Thymus (tissue), 14 donors: ENCODE measurements at places on chromosomes 4 and X.

- DNase-seq, result no peak
Measured at GRCh38 chr4:39873823-39874222, 103.9 kb downstream of the PDS5A start.

DNA sequence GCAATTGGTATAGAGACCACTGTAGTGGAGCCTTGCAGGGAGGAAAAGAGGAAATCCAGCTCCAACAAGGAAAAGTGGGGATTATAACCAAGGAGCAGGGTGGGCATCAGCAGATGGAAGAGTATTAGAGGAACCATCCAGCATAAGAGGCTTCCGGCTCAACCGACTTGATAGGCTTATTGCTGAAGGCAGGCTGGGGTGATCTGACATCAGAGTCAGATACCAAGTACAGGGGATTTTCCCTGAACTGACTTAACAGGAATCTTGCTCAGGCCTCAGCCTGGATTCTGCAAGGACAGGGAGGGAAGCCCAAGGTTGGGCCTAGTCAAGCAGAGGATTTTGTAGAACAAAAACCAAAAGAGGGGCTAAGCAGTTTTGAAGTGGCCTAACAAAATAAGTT lies 129.6 kb downstream of the DCLK2 start:
- no peak for DNase-seq

DNA sequence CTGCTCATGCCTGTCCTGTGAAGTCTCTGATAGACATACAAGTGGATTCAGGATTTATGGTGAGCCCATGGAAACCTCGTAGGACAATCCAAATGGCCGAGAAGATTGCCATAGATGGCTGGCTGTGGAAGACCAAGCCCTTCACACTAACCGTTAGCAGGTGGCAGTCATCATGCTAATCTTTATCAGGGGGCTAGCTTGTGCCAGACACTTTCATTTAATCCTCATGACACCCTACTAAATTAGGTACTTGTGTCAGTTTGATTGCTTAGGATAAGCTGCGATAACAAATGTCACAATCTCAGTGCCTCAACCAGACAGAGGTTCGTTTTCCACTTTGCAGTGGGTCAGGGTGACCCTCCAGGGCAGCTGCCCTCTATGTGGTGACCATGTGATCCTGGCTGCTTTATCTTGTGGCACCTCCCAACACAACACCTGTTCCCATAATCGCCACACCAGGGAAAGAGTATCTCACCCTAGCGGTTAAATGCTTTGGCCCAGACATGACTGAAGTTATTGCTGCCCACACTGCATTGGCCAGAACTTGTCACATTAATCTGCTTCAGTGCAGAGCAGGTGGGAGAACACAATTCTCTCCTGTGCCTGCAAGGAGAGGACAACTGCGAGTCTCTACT lies 60.8 kb downstream of the REPS2 start:
- DNase-seq, result no peak

DNA sequence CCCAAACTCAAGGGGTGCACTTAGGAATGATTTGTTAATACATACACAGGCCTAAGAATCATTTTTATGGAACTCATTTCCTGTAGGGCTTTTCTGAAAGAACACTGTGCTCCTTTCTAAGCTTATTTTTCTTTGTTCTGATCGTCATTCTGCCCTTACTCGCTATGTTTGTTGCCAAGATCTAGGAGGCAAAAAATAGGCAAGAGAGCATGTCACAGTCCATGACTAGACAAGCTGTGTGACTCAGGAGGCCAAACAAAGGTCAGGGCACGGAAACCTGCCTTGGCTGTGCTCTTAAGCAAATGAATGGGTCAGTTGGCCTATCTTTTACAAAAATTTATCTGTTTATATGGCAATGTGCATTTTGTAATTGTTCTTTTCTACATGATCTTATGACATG lies 42.5 kb upstream of the C1GALT1C1 start:
- DNase-seq, result no peak

- DNase-seq, result no peak
Measured at GRCh38 chrX:56793112-56793430, 64.0 kb downstream of the NBDY start.

GRCh38 chrX:12866451-12867377 lies at the start of gene TLR7:
TSS of gene TLR7 (plus strand) at chrX:12867072. CDS start at chrX:12867579, 507 bp downstream.
- peak; percentile 40 for DNase-seq

DNA sequence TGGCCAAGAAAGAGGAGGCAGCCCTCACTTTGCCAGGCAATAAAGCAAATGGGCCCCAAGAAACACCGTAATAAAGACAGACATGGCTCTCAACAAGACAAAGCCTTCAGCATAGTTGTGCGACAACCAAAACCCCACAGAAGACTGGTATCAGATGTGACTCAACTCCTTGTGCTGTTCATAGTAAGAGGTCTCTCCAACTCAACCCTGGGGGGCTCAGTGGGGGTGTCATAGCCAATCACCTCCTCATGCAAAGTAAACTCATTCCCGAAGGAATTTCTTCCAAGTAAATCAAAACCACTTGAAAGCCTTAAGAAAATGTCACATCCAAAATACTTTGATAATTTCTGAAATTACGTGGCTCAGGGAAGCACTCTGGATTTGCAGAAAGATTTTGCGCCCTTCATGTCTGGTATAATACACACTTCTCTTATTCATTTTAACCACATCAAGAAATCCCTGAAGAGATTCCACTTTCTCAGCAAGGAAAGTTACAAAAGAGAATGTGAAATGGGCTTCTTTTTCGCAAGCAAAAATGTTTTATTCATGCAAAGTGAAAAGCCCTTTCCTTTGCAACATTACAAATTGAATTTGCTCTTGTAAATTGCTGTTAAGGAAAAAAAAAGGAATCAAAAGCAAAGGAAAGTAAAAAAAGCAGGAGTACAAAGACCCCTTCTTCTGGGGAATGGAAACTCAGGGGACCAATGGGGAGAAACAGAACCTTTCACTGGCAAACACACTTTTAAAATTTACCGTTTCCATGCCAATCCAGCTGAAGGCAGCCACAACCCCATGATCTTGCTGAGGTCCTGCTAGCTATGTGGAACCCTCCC lies 137.4 kb downstream of the NSUN7 start:
- DNase-seq, result no peak

DNA sequence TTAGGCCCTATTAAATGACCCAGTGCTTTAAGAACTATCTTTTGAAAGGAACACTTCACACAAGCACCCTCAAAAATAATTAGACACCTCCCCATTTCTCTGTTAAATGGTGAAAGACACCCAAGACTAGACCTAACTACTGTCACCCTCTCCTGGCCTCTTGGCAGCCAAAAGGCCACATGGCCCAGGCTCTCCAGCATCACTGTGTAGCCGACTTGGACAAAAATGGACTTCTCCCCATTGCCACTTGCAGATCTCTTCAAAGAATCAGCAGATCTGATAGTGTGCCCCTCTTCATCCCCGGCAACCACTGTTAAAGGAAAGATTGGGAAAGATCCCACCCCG lies 2.0 kb downstream of the MID1IP1 start:
- no peak for DNase-seq

DNA sequence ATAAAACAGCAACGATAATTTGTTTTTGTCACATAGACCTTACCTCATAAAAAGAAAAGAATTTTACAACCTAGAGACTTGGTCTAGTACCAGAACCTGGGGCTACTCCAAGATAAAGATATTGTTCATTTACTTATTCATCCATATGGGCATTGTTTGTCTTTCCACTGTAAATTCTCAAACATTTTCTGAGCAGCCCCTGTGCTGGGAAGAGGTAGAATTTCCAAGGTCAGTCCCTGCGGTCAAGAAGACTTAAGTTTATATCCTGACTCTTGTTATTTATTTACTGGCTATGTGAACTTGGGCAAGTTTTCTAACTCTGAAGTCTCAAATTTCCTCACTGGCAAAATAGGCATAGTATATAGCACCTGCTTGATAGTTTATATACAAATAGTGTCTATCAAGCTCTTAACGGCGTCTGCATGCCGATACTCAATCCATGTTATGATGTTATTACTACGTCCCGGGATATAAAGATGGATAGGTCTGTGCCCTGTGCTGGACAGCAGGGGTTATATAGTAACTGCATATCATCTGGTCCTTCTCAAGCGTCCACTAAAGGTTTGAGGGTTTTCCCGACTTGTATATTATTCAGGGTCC lies 222.1 kb upstream of the TAPT1 start:
- DNase-seq, result no peak

- DNase-seq, result no peak
Measured at GRCh38 chr4:26196567-26196966, 124.2 kb upstream of the RBPJ start.

DNA sequence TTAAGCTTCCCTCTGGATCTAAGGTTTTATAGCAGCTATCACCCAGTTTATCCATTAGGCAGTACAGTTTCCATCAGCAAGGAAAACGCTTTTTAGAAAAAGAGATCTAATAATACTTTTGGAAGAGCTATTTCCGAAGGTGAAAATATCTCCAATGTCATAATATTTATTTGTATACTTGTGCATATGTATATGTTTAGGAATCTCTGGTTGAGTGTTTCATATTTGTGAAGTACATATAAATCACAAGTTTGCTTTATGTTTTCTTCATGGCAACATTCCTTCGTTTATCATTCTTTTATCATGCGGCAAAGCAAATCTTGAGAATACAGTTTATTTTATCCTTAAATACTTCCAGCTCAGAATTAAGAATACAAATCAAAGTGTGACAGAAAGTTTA lies 6.2 kb upstream of the PCDH18 start:
- no peak for DNase-seq

GRCh38 chrX:70293621-70294020 lies 3.7 kb downstream of the KIF4A start:
- no peak for DNase-seq
